ENCODE measurements at places on chromosomes 7 and 10.
A peak's percentile ranks its signal among the peaks of the same experiment; 100 is the strongest.

- DNase-seq = no peak
Observed at GRCh38 chr7:37833818-37834146, 14.6 kb upstream of the NME8 start.

GRCh38 chr10:88157981-88158465, 294.6 kb downstream of the PTEN start:
- peak; percentile 75 for DNase-seq

DNA sequence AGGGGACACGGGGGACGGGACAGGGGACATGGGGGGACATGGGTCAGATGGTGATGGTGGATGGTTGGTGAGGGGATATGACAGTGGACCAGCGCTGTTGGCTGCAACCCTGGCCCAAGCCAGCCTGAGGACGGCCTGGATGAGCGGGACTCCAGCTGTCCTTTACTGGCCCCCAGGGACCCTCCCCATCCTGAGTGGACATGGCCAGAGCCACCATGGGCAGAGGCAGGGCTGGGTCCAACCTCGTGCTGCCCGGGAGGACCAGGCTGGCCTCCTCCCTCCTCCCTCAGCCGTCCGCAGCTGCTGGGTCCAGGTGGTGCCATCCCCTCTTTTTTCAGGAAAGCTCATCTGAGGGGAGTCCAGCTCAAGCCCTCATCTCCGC, 30.4 kb downstream of the GET4 start:
- no peak for DNase-seq

- no peak for DNase-seq
Observed at GRCh38 chr7:93758631-93759030, 131.9 kb downstream of the TFPI2 start.

DNA sequence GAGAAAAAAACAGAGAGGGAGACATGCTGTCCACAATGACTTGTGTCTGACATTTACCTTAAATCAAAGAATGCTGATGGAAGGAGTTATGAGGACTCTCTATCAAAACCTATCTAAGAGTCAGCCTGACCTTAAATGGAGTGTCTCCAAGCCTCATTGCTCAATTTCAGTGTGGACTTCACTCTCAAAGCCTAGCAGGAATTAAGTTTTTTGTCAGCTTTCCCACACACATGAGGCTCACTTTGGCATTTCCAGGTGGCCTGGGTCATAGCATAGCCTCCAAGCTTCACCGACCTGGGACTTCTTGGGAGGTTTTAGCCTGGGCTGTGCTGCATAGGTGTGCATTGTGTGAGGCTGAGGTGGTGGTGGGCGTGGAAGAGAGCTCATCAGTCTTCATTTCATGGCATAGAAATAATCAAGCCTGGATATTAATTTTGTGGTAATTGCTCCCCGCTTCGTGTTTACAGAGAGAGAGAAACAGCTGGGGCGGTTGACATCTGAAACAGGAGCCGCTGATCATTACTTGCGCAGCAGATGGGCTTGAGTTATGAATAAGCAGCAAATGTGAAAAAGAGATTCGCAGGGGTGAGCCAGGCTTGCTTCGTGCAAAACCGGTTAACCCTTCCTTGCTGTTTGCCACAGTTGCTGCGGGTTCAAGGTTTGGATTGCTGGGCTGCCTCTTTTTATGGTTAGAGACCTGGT, 647.8 kb downstream of the INHBA start:
- no peak for DNase-seq

GRCh38 chr10:125699562-125700143, 16.7 kb upstream of the TEX36 start:
- DNase-seq = no peak

DNA sequence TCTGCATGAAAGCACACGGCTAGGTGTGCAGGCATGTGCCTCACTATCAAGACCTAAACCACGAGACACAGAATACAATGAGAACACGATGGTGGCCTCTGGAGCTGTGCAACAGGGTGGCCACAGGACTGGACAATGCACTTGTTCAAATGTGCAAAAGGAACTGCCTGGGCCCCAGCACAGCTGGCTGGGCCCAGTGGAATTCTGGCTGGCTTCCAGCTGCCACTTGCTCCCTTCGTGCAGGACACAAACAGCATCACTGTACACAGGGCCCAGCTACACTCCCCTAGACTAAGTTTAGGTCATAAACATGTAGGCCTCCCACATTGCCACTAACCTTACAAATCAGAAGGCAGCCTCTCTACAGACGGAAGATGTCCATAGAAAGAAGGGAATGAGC, 23.4 kb downstream of the DOCK4 start:
- no peak for DNase-seq

- peak; percentile 73 for DNase-seq
Observed at GRCh38 chr10:88165849-88166271, 302.4 kb downstream of the PTEN start.

DNA sequence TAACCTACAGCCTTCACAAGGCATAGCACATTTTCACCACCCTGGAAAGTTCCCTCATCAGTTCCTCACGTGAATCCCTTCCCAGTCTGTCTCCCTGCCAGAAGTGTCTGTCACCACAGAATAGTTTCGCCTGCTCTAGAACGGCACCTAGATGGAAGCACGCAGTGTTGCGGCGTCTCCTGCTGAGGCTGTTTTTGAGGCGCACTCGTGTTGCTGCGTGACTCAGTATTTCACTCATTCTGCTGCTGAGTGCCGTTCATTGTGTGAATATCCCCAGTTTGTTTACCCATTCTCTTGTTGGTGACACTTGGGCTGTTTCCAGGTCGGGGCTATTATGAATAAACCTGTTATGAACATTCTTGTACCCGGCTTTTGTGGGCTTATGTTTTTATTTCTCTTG, 12.8 kb downstream of the NOS3 start:
- DNase-seq = no peak

GRCh38 chr7:138662076-138662990, 38.8 kb downstream of the SVOPL start:
- DNase-seq = no peak

DNA sequence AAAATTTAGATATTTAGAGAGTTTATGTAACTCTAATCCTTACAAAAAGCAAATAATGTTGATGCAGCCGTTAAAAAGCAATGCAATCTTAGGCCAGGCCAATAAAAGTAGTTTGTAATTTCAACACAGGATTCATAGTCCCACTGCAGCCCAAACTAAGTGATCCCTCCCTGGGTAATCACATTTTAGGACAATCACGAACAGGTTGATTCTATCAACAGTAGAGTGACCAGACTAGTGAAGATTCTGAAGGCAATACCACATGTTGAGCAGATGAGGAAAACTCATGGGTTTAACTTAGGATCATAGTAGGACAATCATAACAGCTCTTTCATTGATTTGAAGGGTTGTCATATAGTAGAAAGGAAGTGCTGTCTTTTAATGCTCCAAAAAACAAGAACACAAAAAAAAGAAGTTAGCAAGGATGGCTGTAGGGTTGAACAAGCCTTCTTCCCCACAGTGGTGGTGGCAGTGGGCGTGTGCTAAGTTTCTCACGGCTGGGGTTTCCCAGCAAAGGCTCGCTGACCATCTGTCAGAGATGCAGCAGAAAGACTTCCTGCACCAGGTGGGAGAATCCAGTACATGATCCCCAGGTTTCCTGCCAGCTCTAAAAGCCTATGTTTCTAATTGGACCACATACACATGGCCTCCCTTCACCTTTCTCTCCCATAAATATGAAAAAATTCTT, 212.2 kb downstream of the CHRM2 start:
- no peak for DNase-seq

DNA sequence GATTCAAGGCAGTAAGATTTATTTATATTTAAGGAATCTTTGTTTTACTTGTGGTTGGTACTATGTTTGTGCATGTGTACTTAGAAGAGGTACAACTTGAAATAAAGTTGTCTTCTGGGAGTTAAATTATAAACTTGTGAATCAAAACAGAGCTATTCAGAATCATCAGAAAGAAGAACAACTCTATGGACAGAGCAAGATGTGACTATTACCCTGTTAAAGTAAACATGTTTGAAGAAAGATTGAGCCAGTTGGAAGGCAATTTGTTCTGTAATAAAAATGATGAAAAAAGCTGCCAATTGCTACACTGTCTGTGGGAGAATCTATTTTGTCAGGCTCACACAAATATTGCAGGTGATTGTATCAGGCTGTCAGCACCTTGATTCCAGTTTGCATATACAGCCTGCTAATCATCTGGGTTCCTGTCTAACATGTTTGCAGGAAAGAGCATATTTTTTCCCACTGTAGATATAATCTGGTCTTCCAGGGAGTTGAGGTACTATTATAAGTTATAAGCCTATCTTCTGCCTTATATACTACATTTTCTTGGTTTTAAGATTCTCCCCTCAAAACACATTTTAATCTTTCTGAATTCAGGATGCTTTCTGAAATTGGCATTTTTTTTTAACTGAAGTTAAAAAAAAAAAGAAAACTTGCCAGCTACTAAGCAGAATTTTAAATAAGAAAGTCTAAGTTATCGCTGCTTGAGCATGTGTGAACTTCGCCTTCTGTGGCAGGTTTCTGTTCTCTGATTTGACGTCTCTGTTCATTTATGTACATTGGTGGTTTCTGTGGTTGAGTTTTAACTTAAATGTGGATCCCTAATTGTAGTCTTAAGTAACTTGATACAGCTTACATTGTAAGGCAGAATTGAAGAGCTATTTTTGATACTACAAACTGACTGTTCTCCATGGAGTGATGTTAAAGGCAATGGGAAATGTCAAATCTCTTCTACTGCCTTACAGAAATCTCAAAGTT, 46.0 kb downstream of the ZNRF2 start:
- DNase-seq = no peak

- DNase-seq = no peak
Observed at GRCh38 chr7:23208316-23208715, 26.5 kb downstream of the NUP42 start.

DNA sequence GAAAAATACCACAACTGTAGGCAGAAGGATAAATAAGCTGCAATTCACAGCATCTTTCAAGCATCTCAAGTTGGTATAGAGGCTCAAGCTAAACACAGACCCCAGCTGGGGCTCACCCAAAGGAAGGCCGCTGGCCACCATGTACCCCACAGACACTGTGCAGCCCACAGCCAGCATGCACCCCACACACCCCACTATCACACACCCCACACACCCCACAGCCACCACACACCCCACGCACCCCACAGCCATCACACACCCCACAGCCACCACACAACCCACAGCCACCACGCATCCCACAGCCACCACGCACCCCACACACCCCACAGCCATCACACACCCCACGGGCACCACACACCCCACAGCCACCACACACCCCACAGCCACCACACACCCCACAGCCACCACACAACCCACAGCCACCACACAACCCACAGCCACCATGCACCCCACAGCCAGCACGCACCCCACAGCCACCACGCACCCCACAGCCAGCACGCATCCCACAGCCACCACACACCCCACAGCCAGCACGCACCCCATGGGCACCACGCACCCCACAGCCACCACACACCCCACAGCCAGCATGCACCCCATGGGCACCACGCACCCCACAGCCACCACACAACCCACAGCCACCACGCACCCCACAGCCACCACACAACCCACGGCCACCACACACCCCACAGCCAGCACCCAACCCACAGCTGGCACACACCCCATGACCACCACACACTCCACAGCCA, 214.7 kb downstream of the DNAJB6 start:
- DNase-seq = no peak

- DNase-seq = no peak
Observed at GRCh38 chr10:71083716-71083975, 128.7 kb upstream of the UNC5B start.

DNA sequence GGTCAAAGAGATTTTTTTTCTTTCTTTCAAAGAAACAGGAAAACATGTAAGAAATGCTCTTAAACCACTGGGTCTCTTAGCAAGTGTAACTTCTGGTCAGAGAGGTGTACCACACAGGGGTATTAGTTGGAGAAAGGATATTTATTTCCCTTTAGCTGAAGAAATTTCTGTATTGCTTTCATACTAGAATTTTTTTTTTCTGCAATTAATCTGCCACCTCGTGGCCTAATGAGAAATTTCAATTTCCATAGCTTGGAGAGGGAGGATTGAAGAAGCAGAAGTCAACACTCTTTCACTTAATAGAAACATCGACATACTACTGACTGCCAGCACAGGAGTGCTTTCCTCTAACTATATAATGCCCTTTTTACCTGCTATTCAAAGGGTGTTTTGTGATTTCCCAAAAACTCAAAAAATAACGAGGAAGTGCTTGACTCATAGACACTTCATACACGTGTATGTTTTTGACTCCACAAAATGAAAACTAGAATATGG, 177.6 kb upstream of the NAMPT start:
- DNase-seq = peak; percentile 45

GRCh38 chr10:131819241-131820072, 81.4 kb upstream of the PPP2R2D start:
- no peak for DNase-seq

DNA sequence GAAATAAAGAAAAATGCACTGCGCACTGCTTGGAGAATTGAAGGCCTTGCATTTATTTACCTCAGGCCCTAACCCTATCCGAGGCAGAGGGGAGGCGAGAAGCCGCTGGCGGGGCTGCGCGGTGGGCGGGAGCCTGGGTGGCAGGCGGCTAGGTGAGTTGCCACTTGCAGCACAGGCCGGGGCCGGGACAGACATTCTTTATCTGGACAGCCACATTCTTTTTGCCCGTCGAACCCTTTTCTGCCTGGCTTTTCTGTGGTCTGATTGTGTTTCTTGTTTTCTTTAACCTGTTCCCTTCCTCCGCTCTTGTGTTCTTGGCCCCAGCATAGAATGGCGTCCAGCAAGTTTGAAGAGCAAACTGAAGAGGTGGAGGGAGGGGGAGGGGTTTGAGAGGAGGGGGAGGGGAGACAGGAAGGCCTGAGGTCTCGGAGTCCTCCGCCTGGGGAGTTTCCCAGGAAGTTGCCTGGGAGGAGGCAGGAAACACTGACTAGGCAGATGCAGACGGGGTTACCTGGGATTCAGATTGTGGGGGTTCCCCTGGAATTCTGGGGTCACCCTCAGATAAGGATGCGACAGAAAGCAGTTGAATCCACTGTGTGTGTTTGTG, 5.1 kb downstream of the SHH start:
- no peak for DNase-seq

GRCh38 chr10:44017483-44018145, 367.3 kb downstream of the CXCL12 start:
- no peak for DNase-seq

- no peak for DNase-seq
Observed at GRCh38 chr10:47223236-47223635, 76.8 kb upstream of the GDF10 start.

DNA sequence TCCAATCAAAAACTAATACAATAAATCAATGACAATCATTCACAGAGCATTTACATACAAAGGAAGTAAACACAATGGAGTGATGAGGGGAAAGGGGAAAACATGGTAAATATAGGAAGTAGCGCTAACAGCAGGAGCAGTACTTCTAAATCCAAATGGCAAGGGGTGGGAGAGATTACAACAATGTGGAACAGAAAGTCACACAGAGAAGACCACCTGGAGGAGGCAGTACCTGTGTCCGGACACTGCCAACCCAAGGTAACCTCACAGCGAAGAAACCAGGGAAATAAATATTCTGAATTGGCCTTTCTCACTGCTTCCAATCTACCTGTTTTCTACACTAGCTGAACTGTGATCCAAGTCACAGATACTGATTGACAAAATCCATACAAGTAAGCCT, 58.2 kb downstream of the ABI1 start:
- DNase-seq = no peak

- DNase-seq = peak; percentile 81
Observed at GRCh38 chr10:68208424-68209042, 23.4 kb downstream of the ATOH7 start.

- no peak for DNase-seq
Observed at GRCh38 chr10:123860209-123860608, 31.4 kb downstream of the CPXM2 start.

Data from AG20443 (cell line).